ENCODE measurements at places on chromosomes 1 and 21.
A peak's percentile ranks its signal among the peaks of the same experiment; 100 is the strongest.

DNA sequence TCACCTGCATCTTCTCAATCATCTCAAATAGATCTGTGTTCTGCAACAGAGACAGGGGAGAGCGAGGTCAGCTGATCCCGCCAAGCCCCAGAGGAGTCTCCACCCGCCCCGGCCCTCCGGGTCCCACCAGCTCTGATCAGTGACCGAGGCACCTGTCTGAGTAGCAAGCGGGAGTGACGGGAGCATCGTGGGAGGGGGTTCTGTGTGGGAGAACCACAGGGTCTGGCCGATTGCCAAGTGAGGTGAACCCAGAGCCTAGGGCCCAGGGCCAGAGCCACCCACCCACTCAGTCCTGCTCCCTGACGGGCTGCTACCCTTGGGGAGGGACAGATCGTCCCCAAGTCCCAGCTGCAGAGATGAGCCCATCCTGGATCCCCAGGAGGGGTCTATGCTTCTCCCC lies 49.1 kb downstream of the RAP1GAP start:
- no peak for DNase-seq

DNA sequence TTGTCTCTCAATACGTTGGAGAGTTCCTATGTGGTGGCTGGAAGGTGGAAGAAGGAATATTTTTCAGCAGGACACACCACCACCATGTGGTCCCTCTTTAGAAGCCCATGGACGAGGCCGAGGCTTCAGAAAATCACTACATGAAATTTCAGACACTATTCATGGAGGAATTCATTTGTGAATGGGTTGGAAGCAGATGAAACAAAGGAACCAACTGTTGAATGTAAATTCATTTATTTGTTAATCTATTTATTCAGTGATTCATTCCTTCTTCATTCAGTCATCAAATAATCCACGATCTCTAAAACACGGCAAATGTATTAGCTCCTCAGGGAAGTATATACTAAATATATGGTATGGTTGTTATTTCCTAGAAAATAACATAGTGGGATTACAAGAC lies 12.2 kb downstream of the SLC35F3 start:
- DNase-seq, result peak; percentile 55

DNA sequence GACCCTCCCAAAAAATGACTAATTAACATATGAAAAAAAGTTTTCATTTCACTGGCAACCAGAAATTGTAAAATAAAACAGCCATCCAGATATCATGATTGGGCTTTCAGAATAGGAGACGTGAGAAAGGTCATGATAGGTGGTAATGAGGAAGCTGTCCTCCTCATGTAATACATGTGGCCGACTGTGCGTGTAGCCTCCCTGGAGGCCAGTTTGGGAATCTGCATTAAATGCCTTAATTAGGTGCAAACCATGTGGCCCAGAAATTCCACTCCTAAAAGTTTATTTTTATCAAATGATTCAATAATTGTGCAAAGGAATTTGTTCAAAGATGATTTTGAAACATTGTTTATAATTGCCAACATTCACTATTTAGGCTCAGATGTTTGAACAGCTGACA lies 127.6 kb upstream of the C1orf105 start:
- DNase-seq, result no peak

- no peak for DNase-seq
These were observed 6.7 kb upstream of the TNFRSF8 start for GRCh38 chr1:12056331-12056841.

DNA sequence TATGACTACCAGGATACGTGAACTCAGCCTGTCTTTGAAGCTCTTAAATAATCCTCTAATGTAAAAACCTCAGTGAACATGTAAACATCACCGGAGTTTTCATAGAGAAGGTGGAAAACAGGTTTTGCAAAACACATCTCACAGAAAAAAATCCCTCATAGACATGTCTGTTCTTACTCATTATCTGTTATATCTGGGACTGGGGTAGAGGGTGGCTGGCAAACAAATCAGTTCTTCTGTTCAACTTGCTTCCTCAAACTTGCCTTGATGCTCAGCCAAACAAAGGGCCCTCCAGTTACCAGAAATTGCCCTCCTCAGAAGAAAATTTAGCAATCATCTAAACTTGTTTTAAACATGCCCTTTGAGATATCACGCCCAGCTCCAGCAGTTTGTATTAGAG lies 66.1 kb upstream of the CXADR start:
- no peak for DNase-seq

DNA sequence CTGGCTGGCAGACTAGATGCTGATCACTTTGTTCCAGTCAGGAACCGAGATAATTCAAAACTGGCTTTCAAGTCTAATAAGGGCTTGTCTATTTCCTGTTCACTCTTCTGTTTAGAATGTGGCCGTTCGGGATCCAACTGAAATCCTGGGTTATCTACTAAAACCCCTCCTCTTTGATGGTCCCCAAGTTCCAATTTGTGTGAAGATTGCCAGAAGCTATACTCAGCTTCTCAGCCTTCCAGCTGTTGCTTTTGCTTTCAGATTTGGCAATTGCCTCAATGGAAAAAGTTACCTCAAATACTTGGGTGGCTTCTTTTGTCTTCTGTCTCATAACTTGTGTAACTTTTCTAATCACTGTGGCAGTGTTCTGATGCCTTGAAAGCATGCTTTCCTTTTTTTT lies 43.7 kb downstream of the BTBD8 start:
- no peak for DNase-seq

DNA sequence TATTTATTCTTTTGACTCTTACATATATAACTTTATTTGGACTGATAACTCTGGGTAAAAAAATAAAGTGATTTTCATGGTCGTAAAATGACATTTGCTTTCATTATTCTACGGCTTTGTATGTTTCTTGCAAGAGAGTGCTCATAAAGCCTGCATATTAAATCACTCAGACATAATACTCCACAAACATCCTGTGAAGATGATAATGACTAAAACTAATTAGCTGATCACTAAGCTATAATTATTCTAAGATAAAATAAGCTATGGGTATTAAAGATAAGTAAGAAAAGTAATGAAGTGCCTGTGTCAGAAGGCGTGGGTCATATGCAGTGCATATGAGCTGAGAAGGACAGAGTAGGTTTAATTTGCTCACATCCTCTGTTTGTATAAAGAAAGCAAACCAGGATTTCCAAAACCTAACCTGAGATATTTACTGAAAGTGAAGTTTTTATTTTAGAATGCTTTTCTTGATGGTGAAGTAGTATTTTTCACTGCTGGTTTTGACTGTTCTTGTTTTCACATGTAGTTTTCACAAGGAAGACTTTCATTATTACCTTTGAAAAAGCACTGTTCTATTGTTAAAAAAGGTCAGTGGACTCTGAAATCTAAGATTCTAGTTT lies 278.8 kb downstream of the AMY1C start:
- DNase-seq, result no peak

- no peak for DNase-seq
These were observed 109.5 kb upstream of the F3 start for GRCh38 chr1:94651076-94651475.

- no peak for DNase-seq
These were observed 85.0 kb upstream of the SLC2A1 start for GRCh38 chr1:43043695-43044094.

- no peak for DNase-seq
These were observed 1.4 kb upstream of the OR2L3 start for GRCh38 chr1:248045209-248045608.

DNA sequence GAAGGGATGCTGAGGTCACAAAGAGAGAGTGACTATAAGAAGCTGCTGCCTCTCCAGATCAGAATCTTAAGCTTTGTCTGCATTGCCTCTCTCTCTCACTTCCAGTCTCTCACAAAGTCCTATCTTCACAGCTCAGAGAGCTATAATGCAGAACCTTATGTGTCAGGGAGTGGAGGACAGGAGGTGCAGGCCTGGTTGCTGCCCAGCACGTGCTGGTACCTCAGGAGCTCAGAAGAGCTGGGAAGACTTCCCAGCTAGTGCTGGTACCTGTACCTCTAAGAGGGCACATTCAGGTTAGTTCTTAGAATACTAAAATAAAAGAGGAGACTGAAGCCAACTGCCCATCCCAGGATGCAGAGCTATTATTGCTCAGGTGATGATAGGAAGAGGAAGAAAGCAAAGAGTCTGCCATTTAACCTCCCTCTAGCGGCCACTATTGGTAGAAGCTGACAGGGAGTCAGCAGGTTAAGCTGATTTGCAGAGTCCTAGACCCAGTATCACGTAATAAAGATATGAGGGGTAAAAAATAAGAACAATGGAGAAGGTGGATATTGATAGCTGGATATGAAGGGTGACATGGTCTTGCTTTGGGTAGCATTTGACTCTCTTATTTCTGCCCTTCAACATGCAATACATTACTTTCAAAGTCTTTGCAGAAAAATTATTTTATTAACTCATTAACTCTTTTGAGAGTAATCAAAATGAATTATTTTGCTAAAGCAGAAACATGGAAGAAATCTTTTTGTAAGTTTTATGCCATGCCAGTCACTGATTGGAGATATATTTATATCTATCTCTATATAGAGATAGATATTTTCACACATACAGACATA lies 138.1 kb upstream of the HMCN1 start:
- peak; percentile 58 for DNase-seq

- DNase-seq, result no peak
These were observed 6.1 kb downstream of the AGTRAP start for GRCh38 chr1:11741919-11742558.

GRCh38 chr1:244100704-244101453 lies 49.8 kb downstream of the ZBTB18 start:
- no peak for DNase-seq

GRCh38 chr1:90387805-90388204 lies 329.3 kb downstream of the BARHL2 start:
- DNase-seq, result no peak

DNA sequence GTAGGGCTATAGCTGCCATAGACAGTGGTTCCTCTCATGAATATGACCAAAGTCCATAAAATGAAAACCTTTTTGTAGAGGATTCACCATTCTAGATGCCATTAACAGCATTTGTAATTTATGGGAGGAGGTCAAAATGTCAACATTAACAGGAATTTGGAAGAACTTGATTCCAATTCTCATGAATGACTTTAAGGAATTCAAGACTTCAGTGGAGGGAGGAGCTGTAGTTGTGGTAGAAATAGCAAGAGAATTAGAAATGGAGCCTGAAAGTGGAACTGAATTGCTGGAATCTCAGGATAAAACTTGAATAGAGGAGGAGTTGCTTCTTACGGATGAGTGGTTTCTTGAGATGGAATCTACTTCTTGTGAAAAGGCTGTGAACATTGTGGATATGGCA lies 65.4 kb upstream of the ESRRG start:
- no peak for DNase-seq

GRCh38 chr1:77316966-77317365 lies 35.1 kb downstream of the AK5 start:
- DNase-seq, result no peak

GRCh38 chr1:227987181-227987580 lies 19.6 kb upstream of the WNT3A start:
- DNase-seq, result no peak

DNA sequence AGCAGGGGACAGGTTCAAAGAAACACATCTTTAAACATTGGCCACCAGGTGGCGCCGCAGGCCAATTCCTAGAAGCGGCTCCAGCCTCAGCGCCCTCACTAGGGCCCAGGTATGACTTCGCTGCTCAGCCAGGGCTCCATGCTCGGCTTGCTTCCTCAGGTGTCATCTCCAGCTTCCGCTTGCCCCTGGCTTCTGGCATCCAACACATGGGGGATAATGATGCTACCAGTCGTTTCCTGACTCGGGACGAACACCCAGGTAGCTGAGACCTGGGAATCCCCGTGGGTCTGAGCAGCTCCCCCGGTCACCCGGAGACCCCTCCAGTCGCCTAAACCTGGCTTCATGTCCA lies 8.5 kb upstream of the MEX3A start:
- DNase-seq, result peak; percentile 85

DNA sequence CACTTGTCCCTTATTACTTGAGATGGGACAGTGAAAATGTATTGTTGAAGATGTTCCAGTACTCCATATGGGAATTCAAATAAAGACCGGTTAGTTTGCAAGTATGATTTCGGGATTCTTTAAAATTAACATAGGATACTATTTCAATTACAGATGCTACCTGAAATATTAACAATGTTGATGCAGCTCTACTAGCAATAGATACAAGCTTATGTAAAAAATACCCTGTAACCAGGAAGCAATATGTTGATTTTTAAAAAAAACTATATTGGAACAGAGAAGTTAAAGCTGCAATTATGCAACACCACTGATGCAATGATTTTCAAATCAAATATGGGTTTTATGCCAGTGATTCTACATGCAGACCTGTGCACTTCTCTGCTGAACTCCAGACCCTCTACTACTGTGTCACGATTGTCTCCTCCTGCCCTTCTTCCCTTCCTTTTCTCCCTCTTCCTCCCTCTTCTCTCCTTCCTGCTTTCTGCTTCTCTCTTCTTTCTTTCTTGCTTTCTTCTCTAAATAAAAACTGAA lies 179.2 kb downstream of the ATP6V1G3 start:
- no peak for DNase-seq

DNA sequence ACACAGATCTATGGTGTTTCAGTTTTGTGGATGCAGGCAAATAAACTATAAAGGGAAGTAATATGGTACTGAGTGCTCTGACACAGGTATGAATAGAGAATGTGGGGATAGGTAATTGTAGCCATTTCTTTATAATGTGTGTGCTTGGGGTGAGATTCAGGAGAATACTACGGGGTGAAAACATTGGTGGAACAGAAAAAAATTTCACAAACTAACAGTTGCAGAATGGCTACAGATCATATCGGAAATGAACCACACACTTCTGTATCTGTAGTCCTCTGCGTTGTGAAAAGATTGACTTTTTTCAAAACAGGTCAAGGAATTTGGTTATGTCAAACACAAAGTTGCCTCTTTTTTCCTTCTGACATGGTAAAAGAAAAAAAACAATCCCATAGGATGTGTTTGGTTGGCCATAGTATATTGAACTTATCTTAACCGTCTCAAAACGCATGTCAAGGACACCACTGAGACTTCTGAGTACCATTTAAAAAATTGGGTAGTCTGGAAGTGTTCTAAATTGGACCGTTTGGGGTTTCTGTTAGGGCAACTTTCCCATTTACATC lies 1.1 kb upstream of the CDC73 start:
- DNase-seq, result no peak

- no peak for DNase-seq
These were observed 46.6 kb downstream of the CRB1 start for GRCh38 chr1:197314682-197315081.

- peak; percentile 82 for DNase-seq
These were observed 57.3 kb downstream of the NKAIN1 start for GRCh38 chr1:31182352-31182751.

GRCh38 chr1:97042551-97042950 lies 321.0 kb downstream of the PTBP2 start:
- no peak for DNase-seq

GRCh38 chr1:19037659-19038058 lies 81.2 kb upstream of the IFFO2 start:
- no peak for DNase-seq

- DNase-seq, result no peak
These were observed 230.9 kb downstream of the TM2D1 start for GRCh38 chr1:61494000-61494399.

- DNase-seq, result no peak
These were observed 305.1 kb downstream of the LTN1 start for GRCh38 chr21:28687586-28687985.

DNA sequence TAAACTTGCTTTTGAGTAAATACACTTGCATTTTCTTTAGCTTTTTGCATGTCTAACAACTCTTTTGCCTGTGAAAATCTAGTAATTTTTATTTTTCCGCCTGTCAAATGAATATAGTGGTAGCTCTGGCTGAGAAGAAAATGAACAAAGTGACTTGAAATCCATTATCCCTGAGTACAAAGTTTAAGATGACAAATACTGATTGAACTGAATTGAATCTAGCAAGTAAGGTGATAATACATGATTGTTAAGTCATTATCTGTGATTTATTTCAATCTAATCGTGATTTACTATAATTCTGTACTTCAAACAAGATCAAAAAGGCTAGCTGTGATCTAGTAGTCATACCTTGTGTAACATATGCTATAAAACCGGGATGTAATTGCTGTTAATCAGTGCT lies 42.8 kb downstream of the CHRM3 start:
- no peak for DNase-seq

Measured in A549 (cell line).